ENCODE measurements at places on chromosomes 7 and 10.

GRCh38 chr7:148204639-148205304 is 385.8 kb upstream of the C7orf33 start:
- DNase-seq: no peak

DNA sequence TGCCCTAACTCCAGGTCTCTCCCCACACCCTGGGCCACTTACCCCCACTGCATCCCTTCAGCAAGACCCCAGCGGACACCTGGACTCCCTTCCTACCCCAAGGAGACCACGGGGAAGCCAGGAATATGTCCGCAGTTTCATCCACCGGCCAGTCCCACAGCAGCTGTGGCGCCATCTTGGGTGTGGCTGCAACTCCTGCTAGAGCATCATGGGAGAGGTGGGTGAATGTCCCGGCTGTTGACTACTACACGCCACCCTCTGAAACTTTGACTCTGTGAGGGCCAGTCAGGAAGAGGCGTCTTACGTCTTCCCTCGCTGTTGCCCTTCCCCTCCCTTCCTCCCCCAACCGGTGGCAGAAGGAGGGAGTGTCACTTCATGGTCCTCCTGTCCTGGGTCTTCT is 238.3 kb upstream of the RNF32 start:
- DNase-seq: no peak

- no peak for DNase-seq
Measured at GRCh38 chr10:3306050-3306449, 133.5 kb upstream of the PITRM1 start.

DNA sequence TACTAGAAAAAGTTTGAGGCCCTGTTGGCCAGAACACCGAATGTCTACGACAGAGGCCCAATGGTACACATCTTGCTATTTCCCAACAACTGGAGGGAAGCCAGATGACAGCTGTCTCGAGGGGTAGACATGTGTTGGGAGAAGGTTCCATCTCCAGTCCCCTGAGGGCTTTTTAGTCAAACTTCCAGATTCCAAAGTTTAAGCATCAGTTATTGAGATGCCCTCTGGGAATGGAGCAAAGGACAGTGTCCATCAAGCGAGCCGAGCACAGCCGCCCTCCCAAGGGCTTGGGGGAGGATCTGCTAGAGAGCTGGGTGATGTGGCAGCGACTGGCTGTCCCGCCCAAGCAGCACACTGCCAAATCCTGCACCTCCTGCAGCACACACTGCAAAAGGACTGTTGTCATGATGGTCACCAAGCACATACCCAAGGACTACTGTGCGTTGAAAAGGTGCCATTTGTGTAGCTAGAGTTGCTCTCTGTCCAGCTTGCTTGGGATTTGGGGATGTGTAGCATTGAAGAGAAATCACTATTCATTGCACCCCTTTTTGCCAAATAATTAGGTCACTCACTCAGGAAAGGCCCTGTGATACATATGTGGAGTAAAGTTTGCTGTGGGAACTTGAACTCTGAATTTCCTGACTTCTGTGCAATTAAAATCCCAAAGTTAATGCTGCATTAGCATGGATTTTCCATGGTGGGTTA is 164.6 kb downstream of the TRIL start:
- no peak for DNase-seq

DNA sequence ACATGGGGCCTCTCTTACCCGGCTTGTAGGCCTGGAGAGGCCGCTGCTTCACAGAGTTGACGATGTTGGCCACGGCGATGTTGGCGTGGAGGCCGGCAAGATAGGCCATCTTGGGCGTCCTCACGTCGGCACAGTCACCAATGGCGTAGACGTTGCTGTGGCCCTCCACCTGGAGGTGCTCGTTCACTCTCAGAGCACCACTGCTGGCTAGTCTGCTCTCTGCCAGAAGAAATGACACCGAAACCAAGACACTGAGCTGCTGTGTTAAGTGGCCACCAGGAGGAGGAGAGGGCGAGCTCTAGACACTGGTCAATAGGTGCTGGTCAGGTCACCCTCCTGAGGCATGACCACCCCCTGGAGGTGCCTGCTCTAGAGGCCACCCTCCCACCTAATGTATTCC is 17.7 kb downstream of the AIFM2 start:
- no peak for DNase-seq

- DNase-seq: no peak
Measured at GRCh38 chr7:94431176-94431575, 36.5 kb downstream of the COL1A2 start.

- no peak for DNase-seq
Measured at GRCh38 chr7:425794-426188, 93.9 kb downstream of the PDGFA start.

DNA sequence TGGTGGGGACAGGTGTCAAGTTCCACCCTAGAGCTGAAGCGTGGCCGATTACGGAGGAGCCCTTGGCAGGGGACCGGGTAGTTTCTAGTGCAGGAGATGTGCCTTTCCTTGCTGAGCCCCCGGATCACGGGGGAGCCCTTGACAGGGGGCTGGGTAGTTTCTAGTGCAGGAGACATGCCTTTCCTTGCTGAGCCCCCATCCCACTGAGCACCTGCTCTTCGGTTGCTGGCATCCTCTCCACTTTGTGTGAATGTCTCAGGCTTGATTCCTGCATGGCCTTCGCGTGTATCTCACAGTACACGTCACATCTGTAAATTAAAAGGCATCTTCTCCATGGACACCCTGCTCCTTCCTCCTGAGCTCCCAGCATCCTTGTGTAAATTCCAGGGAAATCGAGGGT is 263.5 kb downstream of the ADARB2 start:
- no peak for DNase-seq

GRCh38 chr7:3215624-3216585 is 85.1 kb upstream of the SDK1 start:
- no peak for DNase-seq

DNA sequence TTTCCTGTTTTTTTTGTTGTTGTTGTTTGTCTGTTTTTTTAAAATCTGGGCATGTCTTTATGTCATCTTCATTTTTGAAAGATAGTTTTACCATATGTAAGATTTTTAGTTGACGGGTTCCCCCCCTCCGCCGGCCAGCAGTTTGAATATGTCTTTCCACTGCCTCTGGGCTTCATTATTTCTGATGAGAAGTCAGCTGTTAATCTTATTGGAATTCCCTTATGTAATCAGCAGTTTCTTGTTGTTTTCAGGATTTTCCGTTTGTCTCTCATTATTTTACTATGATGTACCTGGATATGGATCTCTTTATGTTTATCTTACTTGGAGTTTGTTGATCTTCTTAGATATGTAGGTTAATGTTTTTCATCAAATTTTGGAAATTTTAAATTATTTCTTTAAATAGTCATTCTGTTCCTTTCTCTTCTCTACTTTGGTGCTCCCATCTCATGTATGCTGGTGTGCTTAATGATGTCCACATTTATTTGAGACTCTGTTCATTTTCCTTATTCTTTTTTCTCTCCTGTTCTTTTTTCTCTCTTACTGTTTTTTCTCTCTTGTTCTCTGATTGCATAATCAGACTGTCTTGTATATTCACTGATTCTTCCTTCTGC is 9.7 kb downstream of the EXOC6 start:
- DNase-seq: no peak

DNA sequence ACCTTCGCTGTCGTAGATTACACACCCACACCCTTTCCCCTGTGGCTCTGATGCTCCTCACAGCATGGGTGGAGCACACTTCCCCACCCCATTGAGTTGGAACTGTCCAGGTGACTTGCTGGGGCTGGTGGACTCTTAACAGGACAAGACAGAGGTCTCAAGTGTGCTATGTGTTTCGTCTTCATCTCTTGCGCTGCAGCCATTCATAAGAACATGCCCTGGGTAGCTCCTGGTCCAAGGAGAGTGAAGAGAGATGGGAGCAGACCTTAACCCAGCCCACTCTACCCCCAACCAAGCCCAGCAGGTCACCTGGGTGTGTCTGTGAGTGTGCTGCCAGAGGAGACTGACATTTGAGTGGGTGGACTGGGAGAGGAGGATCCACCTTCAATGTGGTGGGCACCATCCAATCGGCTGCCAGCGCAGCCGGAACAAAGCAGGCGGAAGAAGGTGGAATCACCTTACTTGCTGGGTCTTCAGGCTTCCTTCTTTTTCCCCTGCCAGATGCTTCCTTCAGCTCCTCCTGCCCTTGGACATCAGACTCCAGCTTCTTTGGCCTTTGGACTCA is 112.4 kb downstream of the HTR5A start:
- DNase-seq: no peak

- no peak for DNase-seq
Measured at GRCh38 chr7:74311305-74311744, 22.1 kb downstream of the CLIP2 start.

GRCh38 chr7:43791665-43792064 is 33.2 kb downstream of the BLVRA start:
- DNase-seq: peak; percentile 84

- DNase-seq: no peak
Measured at GRCh38 chr7:75028299-75028698, 45.3 kb downstream of the RCC1L start.

GRCh38 chr10:1100691-1101368 is 44.6 kb downstream of the WDR37 start:
- no peak for DNase-seq

GRCh38 chr7:84746353-84746752 is 440.5 kb downstream of the SEMA3D start:
- no peak for DNase-seq

DNA sequence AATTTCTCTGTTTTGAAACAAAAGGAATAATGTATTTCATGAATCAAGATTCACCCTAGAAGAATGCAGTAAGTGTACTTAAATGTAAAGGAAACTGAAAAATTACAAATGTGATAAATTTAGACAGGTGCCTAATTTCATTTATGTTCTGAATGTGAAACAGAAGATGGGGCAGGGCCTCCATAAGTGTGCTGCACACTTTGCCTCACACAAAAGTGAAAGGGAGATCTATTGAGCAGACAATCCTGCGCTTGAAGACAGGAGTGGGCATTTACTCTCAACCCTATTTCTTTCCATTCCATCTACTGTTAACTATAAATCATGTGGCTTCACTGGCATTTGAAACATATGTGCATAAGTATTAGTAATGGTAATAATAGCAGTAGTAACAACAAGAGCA is 36.2 kb downstream of the GNG11 start:
- DNase-seq: no peak

GRCh38 chr10:2306081-2306480 is 568.8 kb upstream of the ADARB2 start:
- DNase-seq: no peak

DNA sequence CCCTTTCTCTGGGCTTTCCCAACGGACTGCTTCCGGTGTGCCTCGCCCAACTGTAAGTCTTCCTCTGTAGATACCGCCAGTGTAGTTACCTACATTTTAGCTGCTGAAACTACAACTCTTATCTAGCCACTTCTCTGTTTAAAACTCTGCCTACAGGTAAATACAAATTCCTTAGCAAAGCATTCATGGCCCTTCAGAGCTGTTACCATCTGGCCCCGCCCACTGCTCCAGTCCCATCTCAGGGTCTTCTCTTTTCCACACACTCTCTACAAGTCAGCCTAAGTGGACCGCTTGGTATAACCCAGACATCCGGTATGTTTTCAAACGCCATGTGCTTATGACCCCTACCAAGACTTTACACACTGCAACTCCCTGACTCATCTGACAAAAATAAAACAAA is 41.0 kb upstream of the LAMB4 start:
- no peak for DNase-seq

DNA sequence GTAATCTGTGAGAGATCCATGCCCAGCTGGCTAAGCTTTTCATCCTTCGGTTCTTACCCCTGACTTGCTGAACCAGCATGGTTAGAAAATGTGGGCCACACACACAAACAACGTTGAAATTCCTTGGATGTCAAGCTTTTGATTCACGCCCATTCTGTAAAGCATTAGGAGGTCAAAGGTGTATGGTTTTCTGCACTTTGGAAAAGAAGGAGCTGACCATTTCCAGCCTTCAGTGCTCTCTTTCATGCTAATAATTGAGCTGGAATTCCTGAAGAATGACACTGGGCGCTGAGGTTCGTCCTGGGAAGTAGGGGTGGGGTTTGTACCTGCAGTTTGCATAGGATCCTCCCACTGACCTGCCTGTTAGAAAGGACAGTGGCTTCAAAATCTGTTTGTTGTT is 23.1 kb downstream of the KLF6 start:
- DNase-seq: no peak

- peak; percentile 46 for DNase-seq
Measured at GRCh38 chr7:31408140-31408729, 67.7 kb upstream of the NEUROD6 start.

- peak; percentile 37 for DNase-seq
Measured at GRCh38 chr7:43742692-43743091, 13.4 kb upstream of the COA1 start.

DNA sequence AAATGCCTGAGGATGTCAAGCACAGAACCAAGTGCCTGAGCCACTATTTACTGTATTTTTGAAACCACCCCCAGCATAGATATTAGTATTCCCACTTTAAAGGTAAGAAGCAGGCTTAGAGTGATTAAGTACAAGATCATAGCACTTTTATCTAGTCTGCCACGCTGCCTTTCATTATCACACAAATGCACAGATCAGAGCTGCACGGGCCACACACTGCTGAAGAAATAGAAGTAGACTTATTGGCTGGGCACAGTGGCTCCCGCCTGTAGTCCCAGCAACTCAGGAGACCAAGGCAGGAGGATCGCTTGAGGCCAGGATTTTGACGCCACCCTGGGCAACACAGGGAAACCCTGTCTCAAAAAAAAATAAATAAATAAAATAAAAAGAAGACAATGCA is 38.2 kb downstream of the NCAPG2 start:
- DNase-seq: no peak

GRCh38 chr10:17244700-17245365 is 16.8 kb downstream of the VIM start:
- no peak for DNase-seq

DNA sequence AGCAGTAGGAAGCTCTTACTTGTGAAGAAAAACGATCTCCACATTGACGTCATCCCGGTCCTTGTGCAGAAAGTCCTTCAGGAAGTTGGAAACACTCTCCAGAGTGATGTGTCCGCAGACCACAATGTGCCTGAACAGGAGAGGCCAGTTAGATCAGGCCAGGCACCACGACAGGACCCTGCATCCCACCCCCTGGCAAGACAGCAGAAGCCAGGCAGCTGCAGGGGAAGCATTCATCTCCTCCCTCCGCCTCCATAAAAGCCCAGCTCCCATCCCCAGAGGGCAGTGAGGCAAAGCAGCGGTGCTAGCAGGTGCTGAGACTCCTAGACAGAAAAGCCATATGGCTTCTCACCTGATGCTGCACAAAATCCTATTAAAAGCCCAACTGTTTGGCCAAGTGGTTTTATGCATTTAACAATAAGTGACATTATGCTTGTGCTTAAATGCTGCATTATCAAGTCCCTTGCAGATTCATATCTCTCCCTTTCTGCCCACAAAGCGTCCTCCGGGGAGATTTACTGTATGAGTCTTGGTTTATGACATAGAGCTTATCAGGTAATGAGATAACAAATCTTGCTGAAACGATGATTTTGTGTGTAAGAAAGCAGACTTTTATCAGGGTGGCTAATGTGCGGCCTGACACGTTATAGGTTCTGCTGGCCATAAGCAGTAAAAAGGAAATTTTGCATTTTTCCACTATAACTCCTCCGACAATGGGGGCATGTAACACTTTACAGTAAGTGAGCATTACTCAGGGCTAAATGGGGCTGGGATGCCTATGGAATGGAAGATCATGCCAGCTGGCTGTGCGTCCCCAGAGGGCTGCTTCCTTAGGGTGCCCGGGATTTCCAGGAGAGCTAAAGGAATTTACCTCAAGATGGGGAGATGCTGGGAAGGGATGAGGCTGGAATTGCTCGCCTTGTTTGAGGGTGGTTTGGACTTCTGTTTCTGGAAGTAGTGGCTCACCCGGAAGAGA is 546.9 kb downstream of the KCNMA1 start:
- DNase-seq: no peak
